ENCODE measurements at places on chromosomes 16 and 17.

DNA sequence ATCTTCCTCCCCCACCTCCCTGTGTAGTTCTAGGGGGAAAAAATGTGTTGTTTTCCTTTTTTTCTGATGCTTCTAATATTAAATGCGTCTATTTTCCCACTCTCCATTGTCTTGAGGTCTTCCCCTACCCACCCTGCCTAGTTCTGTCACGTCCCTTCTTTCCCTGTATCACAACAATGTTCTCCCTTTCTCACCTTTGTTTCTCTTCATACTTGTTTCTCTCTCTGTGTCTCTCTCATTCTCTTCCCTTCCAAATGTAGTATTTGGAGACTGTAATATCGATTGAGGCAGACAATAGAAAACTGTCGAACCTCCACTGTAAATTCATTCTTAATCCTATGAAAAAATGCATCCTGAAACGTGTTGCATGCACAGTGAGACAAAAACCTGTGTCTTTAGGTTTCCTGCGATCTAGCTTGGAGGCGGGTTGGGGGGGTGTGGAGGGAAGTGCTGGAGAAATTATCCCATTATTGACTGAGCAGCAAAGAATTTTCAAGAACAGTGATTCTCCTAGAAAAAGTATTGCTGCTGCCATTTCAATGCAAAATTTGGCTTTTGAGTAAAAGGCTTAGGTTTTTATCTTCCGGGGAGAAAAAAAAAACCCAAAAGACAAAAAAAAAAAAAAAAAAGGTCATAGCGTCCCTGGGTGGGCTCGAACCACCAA is 1.3 kb upstream of the PSMB3 start:
- DNase-seq = no peak

DNA sequence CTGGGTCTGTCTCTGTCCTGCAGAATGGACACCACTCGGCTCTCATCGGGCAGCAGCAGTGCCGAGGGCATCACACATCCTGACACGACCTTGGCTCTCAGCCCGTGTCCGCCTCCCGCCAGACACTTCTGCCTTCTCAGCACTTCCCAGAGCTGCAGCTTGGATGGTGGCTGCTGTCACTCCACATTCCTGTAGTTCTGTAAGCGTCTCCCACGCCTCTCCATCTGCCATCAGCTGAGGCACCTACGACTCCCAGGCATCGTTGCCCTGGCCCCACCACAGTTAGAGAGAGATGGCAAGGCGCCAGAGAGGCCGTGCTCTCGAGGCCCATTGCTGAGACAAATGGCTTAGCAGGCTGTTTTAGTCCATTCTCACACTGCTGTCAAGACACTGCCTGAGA is 195.9 kb upstream of the CHMP6 start:
- no peak for DNase-seq

DNA sequence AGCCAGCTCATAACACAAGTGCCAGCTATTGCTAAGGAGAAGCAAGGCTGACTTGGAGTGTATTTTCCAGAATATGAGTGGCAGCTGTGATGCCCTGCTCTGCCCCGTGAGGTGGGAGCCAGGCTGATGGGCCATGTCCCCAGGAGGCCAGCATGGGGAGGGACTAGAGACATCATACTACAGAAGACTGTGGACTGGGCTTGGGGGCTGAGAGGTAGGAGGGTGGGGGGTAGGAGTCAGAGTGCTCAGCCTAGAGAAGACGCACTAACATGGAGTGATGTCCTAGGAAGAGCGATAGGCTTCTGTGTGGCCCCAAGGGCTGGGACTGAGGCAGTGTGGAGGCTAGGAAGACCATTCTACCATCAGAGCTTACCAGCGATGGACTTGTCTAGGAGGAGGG is 143.7 kb downstream of the WSCD1 start:
- DNase-seq = no peak

DNA sequence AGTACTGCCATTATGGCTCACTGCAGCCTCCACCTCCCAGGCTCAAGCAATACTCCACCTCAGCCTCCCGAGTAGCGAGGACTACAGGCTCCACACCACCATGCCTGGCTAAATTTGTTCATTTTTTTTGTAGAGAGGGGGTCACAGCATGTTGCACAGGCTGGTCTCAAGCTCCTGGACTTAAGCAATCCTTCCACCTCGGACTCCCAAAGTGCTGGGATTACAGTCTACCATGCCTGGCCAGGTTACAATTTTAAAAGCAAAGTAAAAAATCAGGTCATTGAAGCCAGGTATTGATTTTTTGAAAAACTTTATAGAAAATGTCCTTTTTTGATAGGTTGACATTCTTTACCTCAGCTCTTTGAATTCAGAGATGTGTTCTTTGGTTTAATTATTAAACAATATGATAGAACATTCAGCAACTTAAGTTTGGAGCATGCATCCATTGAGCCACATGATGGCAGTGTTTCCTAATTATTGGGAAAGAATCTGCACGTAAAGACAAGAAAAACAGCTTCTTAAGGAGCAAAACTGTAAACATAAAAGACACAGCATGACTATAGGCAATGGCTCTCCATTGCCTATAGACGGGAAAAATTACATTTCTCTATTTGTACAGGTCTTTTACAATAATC is 1.7 kb upstream of the SLC16A11 start:
- DNase-seq = no peak

GRCh38 chr16:79286646-79287423 is 313.7 kb downstream of the MAF start:
- DNase-seq = peak; percentile 25

GRCh38 chr16:17258848-17259713 is 211.7 kb downstream of the XYLT1 start:
- DNase-seq = no peak

- DNase-seq = no peak
These were observed 24.9 kb downstream of the TPSG1 start for GRCh38 chr16:1200014-1200627.

GRCh38 chr16:11056993-11057649 is 112.8 kb downstream of the CLEC16A start:
- no peak for DNase-seq

GRCh38 chr17:43888548-43888947 is 18.8 kb downstream of the MPP2 start:
- no peak for DNase-seq

DNA sequence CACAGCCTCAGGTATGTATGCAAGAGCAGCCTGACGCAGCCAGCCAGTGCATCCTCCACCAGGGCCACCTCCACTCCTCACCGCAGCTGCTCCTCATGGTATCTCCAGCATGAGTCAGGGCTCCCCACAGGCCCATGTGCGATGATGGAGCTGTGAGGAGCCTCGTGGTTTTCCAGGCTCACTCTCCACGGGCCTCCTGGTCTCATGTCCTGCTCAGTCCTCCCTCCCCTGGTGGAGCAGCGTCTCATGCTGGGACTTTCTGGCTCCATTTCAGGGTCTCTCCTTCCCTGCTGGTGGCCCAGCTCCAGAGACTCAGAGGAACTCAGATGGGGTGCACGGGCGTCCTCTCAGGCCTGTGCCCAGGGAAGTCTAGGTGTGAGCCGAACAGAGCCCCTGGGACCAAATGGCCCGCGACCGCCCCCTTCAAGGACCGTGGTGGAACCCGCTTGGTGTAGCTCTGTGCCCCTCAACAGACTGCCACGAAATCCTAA is 70.4 kb downstream of the METRNL start:
- no peak for DNase-seq

GRCh38 chr16:24539850-24540601 is 660 bp downstream of the RBBP6 start:
- DNase-seq = peak; percentile 48

- no peak for DNase-seq
These were observed 1.8 kb downstream of the KNOP1 start for GRCh38 chr16:19716183-19716582.

GRCh38 chr17:70288540-70289290 is 119.4 kb downstream of the KCNJ2 start:
- no peak for DNase-seq

DNA sequence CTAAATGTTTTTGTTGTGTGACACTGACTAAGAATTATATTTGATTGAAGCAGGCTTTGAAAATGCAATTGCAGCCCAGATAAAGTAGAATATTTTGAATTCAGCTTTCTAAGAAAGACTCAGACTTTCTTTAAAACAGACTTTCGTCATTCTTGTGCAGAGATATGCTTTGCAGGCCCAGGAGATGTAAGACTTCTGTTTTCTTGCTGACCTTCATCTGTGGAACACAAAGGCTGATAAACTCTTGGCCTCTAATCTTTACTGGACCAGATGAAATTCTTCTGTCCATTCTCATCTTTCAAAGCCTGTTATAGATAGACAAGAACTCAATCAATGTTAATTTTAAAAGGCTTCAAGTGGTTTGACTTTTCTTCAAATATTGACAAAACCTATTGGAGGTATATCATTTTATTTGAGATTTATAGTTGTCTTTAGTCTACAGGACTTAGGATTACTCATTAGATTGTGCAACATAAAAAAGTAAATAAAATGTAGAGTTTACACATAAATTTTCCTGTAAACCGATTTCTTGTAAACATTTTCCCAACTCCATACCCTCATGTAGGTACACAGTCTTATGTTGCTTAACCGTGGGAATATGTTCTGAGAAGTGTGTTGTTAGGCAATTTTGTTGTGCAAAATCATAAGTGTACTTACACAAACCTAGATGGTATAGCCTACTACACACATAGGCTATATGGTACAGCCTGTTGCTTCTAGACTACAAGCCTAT is 94.2 kb downstream of the MAP2K4 start:
- no peak for DNase-seq

GRCh38 chr17:19359151-19359550 is 3.4 kb downstream of the B9D1 start:
- DNase-seq = no peak

GRCh38 chr16:85418978-85419491 is 194.1 kb upstream of the GSE1 start:
- no peak for DNase-seq

- no peak for DNase-seq
These were observed 6.9 kb downstream of the USP6 start for GRCh38 chr17:5122586-5123342.

DNA sequence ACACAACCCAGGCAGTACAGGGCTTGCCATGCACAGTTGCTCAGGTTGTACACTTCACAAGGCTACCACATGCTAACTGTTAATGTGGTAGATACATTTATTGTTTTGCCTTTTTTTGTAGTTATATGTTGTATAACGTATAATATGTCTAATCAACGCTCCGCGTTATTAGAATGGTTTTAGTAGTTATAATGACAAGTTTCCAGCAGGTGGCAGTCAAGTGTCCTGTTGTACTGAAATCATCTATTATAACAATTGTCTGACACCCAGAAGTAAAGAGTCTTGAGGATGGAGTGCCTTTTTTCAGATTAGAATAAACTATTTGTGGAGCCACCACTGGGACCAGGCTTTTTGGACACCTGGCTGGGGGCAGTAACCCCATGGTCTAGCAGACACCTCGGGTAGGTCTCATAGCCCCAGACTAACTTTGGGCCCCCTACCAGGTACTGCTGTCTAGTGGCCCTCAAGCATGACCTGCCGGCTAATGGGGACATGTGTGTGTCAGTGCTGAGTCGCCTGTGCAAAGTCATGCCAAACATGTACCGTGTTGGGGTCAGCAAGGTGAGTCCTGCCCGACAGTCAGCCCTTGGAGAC is 32.8 kb downstream of the MYO15A start:
- no peak for DNase-seq

DNA sequence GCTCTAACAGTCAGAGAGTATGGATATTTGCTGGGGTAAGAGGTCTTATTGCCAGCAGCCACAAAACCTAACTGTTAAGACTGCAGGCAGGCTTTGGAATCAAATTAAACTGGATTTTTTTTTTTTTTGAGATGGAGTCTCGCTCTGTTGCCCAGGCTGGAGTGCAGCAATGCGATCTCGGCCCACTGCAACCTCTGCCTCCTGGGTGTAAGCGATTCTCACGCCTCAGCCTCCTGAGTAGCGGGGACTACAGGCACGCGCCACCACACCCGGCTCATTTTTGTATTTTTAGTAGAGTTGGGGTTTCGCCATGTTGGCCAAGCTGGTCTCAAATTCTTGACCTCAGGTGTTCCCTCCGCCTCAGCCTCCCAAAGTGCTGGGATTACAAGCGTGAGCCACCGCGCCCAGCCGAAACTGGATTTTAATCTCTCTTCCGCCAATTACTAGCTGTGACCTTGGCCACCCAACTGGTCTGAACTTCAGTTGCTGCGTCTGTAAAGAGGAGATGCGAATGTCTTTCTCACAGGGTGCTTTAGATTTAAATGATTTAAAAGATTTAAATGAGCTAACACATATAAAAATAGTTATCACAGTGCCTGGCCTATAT is 842 bp downstream of the MRPL10 start:
- DNase-seq = no peak

GRCh38 chr17:914561-914960 is 65.0 kb downstream of the NXN start:
- DNase-seq = no peak

DNA sequence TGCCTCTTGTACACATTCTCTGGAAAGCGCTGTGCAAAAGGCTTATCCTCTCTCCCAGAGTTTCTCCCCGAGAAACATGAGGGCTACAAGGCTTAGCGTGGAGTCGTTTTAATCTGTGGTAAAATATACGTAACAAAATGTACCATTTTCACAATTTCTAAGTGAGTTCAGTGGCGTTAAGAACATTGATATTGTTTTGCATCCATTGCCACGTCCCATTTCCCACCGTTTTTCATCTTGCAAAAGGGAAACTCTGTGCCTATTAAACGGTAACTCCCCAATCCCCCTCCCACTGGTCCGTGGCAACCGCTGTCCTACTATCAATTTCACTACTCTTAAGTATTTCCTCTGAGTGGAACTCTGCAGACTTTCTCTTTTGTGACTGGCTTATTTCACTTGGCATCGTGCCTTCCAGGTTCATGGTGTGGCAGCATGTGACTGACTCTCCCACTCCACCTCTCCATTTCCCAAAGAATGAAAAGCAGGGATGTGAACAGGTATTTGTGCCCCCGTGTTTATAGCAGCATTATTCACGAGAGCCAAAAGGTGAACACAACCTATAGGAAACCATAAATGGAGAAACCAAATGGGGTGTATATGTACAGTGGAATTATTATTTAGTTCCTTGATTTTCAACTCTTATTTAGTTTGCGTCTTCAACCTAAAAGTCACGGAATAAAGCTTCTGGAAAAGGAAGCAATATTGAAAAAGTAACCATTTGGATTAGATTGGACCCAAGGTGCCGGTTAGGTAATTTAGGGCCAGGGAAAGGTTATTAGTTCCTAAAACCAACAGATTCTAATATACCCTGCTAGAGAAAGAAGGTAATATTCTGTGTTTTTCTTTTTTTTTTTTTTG is 1.1 kb upstream of the USP32 start:
- DNase-seq = peak; percentile 16

DNA sequence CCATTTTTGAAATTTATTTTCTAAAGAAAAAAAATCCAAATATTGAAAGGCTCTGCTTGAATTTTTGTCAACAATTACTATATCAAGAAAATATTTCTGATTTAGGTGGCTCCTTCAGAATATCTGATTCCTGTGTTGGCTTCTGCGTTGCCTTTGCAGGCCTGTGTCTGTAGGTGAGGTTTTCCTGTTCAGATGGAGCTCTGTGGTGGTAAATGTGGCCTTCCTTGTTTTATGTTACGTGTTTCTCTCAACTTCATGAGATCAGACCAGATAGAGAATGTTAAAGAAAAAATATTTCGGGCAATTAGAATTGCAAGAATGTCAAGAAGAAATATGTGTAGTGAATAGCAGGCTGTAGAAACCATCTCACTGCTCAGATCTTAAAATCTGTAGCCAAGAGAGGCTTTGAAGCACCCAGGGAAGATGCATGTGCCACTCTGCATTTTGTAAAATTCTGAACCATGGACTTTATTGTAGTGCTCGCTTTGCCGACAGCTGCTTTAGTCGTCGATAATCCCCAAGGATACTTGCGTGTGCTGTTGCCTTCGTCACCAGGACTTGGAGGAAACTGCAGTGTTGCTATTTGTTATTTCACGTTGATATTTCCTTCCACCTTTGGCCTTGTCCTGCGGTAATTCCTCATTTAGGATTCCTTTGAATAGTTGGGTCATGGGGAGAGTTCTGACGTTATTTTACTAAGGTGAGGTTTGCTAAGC is 69.9 kb downstream of the RPTOR start:
- no peak for DNase-seq

Data from activated T-cell treated with anti-CD3 and anti-CD28 coated beads for 48 hours (primary cell).